ENCODE measurements at places on chromosomes 7 and 10.

GRCh38 chr10:51106311-51106945 lies 32.1 kb downstream of the PRKG1 start:
- DNase-seq = no peak

- no peak for DNase-seq
Measured at GRCh38 chr7:109256762-109257560, 687.3 kb downstream of the DNAJB9 start.

DNA sequence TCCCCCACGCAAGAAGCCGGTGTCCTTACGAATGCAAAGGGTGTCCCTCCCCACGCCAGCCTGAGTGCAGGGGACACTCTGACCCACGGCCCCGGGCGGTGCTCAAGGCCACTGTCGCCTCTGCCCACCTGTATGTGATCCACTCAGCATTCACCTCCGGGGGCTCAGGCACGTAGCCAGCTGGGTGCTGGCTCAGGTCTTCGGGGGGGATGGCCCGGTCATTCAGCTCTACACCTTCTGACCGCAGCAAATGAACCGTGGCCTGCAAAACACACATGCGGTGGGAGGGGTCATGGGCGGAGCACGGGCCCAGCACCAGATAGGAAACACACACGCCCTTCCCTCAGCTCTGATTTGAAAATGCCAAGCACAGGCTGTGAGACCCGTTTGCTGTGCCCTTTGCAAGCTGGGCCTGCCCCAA lies 25.9 kb downstream of the CFAP46 start:
- no peak for DNase-seq

- DNase-seq = no peak
Measured at GRCh38 chr7:116673457-116673865, 1.5 kb downstream of the MET start.

DNA sequence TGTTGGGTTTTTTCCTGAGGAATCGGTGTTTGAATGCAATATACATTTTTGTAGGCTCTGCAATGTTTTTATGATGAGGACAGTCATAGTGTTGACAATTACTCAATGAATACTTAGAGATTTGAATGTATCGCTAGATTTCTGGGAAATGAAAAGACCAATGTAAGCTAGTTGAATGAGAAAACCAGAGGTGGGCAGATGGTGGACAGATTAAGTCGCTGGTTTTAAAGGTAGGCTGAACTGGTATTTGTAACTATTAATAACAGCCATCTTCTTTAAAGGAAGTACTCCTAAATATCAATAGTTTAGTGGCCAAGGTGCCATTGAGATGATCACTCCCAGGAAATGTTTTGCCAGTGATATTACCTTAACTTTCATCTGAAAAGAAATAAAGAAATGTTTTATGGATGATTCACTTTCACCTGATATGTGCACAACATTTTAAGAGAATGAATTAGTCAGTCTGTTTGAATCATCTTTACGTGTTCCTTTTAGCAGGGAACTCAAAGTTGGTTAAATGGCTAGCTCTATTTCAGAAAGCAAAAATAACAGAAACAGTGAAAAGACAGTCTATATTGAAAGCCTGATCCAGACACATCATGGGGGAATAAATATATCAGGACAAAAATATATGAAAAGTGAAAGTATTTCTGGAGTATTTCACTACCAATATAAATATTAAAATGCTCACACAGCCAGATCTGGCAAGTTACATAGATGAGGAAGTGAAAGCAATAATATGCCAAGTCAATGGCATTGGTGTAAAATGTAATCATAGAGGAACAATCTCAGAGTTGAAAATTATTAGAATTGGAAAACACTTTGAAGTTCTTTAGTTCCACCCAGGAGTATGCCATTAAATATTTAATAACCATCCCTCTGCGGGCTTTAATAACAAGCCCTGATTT lies 20.7 kb downstream of the MET start:
- no peak for DNase-seq

GRCh38 chr7:48971173-48971572 lies 46.8 kb downstream of the CDC14C start:
- DNase-seq = no peak

- DNase-seq = no peak
Measured at GRCh38 chr7:5681423-5681822, 100.0 kb downstream of the RNF216 start.

DNA sequence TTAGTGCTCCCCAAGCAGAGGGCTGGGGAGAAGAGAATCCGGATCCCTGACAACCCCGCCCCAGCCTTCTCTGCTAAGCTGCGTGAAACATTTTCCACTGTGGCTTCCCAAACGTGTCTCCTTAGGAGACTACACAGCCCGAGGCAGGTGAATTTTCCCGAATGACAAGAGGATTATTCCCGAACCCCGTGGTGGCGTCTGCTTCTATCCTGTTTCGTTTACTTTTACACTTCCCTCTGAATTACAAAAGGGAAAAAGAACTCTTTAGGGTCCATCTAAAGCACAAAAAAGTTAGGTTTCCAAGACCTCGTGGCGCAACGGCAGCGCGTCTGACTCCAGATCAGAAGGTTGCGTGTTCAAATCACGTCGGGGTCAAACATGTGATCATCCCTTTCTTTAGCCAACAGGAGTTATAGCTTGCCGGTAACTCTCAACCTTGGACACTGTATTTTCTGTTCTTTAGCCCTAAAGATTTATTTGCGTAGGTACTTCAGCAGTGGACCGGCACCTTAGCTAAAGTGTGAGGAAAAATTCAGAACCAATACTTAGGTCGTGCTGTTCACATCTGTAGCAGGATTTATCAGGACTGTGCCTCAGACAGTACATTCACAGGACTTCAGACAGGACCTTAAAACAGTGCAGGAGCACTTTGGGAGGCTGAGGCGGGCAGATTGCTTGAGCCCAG lies 3.2 kb upstream of the ZNF789 start:
- DNase-seq = no peak

DNA sequence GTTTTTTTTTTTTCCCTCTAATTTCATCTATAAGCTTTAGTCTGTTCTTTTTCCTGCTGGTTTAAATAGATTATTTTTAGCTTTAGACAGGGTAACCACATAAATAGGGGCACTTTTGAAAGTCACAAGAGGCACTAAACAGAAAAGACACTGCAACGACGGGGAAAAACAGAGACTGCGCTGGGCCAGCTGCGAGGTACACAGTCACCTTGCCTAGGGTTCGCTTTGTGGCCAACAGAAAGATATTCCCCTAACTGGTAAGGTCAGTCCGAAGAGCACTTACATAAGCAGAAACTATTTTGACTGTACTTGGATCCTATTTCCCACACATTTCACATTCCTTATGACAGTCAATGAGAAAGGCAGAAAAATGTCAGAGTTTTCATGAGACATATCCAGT lies 175.6 kb upstream of the PHF14 start:
- DNase-seq = no peak

DNA sequence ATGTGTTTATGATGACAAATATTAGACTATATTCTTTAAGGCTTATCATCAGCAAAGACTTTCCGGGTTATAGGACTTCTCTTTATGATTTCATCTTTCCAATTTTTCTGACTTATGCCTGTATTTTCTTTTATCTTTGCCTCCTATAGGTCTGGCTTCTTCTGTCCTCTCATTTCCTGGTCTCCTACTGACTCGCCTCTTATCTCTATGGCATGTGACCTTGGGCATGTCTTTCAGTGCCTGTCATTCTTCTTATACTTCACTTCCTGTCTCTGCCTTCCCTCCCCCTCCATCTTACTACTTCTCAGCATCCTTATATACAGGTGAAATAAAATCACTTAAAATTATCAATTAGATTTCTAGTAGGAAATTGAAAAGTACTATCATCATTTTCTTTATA lies 42.2 kb downstream of the PCDH15 start:
- DNase-seq = no peak

DNA sequence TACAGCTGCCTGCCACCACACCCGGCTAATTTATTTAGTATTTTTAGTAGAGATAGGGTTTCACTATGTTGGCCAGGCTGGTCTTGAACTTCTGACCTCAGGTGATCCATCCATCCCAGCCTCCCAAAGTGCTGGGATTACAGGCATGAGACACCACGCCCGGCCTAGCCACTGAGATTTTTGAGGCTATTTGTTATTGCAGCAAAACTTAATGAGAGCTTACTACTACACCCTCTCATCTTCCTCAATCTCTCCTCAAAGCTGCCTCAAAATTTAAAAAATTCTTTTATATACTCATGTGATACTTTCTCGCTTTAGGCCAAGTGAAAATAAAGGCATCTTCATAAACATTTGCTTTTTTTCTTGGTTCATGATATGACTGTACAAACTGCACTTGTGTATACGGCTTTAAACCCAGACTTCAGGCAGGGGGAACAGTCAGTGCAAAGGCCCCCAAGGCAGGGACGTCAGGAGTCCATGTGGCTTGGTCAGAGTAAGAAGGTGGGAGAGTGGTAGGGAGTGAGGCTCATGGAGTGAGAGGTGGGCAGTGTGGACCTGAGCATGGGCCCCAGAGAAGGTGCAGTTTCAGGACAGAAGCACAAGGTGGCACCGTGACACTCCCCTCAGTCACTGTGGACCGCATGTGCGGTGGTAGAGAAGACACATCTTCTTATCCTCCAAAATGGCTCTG lies 55.5 kb downstream of the SYPL1 start:
- peak; percentile 57 for DNase-seq

GRCh38 chr10:77319557-77319956 lies 318.1 kb downstream of the KCNMA1 start:
- no peak for DNase-seq

DNA sequence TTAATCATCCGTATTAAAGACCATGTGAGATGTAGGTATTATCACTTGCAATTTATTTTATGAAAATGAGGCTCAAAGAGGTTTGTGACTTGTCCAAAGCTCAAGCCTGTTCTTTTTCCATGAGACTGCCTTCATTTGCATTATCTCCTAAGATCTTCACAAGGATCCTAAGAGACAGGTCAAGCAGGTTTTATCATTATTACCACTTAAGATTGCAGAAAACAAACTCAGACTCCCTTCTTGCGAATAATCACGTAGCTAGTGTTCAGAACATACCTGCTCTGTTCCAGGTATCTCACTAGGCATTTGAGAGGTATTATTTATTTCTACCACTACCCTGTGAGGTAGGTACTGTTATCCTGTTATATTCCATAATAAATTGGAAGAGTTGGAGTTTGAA lies 64.8 kb downstream of the ZNRF2 start:
- no peak for DNase-seq

DNA sequence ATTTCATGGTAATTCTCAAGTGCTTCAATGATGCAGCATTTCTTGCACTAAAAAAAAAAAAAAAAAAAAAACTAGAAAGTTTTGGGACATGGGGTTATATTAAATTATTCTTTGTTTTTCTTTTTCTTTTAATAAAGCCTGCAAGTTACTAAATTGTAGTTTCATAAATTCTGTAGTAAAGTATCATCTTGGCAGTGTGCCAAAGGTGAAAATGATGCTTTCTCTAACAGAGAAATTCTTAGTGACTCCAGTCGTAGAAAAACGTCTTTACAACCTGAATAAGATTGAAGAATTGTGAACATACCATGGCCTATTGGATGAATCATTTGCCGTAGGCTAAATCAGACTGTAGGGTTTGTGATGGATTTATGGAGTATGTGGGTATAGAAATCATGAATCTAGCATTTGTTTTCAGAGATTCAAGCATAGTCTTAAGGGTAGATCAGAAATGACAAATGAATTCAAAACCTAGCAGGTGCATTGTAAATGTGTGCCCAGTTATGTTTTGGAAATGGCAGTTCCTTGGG lies 27.1 kb downstream of the RBM17 start:
- no peak for DNase-seq
